ENCODE measurements at places on chromosomes 16 and 17.
A peak's percentile ranks its signal among the peaks of the same experiment; 100 is the strongest.

- no peak for DNase-seq
These were observed 23.1 kb downstream of the RAB11FIP4 start for GRCh38 chr17:31414550-31414918.

- DNase-seq: peak; percentile 95
These were observed 32.1 kb downstream of the IST1 start for GRCh38 chr16:71927383-71927782.

GRCh38 chr17:11539637-11540036 is 58.6 kb upstream of the DNAH9 start:
- no peak for DNase-seq

DNA sequence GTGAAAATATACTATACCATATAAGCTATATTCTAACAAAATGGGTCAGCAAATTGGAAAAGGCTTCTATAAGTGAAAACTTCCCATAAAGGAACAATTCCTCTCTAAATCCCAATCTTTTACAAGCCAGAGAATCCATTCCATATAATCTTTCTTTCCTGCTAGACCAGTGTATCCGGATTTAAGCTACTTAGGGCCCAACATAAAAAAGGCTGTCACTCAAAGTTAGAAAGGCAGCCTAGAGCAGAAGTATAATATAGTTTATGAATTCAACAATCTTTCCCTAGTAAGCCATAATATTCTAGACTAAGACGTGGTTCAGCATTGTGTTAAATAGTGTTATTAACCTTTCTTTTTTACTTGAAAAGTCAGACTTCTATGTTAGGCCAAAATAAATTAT is 93.0 kb downstream of the SKAP1 start:
- DNase-seq: no peak

DNA sequence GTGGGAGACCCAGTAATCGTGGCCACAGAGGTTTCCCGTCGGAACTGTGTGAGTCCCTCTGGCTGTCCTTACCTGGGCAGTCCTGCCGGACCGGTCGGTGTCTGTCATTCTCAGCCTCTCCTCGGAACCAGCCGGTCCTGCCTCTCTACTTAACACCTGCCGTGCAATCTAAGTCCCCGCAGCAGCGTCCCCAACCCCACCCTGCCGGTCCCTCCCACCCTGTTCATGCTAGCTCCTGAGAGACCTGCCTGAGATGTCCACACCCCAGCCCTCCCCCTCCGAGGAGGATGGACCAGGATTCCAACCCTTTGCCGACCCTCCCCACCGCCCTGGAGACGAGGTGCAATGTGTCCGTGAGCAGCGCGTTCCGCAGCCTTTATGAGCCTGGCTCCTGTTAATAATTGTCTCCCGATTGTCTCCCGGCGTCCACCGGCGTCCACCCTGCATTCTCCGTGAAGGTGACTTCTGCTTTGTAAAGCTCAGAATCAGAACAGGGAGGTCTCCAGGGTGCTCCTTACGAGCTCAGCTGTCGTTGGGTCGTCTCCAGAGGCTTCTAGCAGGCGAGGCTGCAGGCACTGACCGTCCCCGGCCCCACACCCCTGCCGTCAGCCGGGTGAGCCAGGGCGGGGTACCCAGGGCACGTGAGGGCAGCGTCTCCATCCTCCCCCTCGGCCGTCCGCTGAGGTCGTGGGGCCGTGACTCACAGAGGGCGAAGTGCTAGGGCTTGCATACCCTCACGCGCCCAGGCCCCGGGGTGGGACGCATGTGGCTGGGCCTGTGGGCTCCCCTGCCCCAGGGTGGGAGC is 10.1 kb downstream of the METRNL start:
- DNase-seq: no peak

GRCh38 chr17:82807562-82807961 is 32.3 kb downstream of the ZNF750 start:
- DNase-seq: no peak

GRCh38 chr16:30604316-30604947 is 5.8 kb downstream of the ZNF689 start:
- no peak for DNase-seq

- DNase-seq: peak; percentile 8
These were observed 104.4 kb downstream of the IRX5 start for GRCh38 chr16:55035029-55035428.

DNA sequence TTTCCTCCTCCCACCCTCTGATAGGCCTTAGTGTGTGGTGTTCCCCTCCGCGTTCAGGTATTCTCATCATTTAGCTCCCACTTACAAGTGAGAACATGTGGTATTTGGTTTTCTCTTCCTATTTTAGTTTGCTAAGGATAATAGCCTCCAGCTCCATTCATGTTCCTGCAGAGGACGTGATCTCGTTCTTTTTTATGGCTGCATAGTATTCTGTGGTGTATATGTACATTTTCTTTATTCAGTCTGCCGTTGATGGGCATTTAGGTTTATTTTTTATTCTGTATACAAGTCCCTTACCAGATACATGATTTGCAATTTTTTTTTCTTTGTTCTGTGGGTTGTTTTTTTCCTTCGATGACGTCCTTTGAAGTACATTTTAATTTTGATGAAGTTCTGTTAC is 18.8 kb upstream of the CDK5R1 start:
- DNase-seq: no peak

DNA sequence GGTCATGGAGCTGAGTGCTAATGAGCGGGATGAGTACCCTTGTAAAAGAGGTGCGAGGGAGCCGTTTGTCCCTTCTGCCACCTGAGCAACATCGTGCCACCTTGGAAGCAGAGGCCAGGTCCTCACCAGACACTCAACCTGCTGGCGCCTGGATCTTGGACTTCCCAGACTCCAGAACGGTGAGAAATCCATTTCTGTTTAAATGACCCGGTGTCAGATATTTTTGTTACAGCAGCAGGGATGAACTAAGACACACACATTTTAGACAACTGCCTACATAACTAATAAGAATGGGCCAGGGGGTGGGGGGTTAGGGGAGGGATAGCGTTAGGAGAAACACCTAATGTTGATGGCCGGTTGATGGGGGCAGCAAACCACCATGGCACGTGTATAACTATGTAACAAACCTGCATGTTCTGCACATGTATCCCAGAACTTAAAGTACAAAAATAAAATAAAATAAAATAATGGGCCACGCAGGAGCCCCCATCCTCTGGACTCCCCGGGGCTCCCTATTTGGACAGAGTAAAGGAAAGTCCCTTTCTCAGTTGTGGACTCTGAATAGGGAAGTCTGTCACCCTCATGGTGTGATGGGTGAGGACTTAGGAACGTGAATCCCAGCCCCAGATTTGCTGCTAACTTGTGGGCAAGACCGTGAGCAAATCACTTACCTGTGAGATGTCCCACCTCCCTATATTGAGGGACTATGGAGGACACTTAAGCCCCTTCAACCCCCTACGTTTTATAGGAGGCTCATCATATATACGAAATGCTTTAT is 60.6 kb upstream of the DNAH17 start:
- DNase-seq: no peak

GRCh38 chr17:77423589-77424451 is 283.1 kb downstream of the SEC14L1 start:
- peak; percentile 94 for DNase-seq

DNA sequence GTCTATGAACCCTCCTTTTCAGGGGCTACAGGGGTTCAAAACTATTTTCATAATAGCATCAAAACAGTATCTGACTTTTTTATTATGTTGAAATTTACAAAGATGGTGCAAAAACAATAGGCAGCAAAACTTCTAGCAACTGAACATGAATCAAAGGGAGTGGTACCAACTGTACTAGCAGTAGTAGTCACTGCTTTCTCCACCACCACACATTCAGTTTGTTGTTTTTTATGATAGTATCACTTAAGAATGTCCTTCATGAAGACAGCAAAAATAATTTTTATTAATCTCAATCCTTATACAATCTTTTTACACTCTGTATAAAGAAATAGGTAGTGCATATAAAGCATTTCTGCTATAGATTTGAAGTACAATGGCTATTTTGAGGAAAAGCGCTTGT is 47.6 kb downstream of the MED13 start:
- DNase-seq: peak; percentile 10

DNA sequence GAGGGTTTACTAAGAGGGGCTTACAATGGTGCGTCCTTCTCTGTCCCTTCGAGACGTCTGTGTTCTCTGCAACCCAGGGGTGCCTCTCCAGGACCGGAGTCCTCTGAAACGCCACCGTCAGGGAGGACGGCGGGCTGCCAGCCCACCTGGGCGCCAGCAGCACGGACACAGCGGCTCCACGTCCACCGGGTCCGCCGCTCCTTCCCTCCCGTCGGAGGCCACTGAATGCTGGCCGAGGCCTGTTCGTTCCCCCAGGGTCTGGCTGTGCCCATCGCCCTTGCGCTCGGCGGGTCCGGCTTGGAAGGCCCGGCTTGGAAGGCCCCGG is 403 bp downstream of the TEPSIN start:
- no peak for DNase-seq

- DNase-seq: peak; percentile 21
These were observed 103.4 kb downstream of the ZNF778 start for GRCh38 chr16:89320782-89321501.

- DNase-seq: no peak
These were observed 136.2 kb upstream of the AXIN2 start for GRCh38 chr17:65697661-65698060.

GRCh38 chr16:11681556-11681955 is 13.3 kb downstream of the SNN start:
- DNase-seq: no peak

DNA sequence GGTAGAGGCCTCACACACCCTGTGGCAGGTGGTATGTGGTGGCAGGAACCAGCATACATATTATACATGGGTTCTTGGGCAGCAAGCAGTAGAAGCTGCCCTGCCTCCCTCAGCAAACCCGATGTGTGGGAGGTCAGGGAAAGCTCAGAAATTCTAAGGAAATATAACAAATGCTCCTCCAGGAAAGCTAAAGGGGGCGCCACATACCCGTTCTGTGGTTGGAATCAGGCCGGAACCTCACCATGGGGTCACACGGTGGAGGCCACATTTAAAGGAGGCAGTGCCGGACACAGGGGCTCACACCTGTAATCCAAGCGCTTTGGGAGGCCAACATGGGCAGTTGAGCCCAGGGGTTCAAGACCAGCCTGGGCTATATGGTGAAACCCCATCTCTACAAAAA is 12.4 kb upstream of the KATNB1 start:
- DNase-seq: no peak

DNA sequence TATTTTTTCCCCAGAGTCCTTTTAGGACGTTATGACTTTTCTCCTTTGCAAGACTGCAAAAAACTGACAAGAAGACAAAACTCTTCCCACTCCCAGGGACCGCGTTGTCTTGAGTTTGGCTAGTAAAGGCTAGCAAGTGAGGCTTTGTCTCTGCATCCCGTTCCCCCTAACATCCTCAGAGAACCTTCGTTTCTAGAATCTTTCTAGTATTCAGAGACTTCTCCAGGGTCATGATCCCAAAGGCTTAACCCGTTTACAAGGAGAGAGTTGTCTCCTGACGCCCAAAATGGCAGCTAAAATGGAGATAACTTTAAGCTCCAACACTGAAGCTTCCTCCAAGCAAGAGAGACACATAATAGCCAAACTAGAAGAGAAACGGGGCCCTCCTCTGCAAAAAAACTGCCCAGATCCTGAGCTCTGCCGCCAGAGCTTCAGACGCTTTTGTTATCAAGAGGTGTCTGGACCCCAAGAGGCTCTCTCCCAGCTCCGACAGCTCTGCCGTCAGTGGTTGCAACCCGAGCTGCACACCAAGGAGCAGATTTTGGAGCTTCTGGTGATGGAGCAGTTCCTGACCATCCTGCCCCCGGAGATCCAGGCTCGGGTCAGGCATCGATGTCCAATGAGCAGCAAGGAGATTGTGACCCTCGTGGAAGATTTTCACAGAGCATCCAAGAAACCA is 843 bp downstream of the ZNF174 start:
- DNase-seq: peak; percentile 21

- DNase-seq: peak; percentile 17
These were observed 370.8 kb upstream of the ZFHX3 start for GRCh38 chr16:73418691-73419090.

DNA sequence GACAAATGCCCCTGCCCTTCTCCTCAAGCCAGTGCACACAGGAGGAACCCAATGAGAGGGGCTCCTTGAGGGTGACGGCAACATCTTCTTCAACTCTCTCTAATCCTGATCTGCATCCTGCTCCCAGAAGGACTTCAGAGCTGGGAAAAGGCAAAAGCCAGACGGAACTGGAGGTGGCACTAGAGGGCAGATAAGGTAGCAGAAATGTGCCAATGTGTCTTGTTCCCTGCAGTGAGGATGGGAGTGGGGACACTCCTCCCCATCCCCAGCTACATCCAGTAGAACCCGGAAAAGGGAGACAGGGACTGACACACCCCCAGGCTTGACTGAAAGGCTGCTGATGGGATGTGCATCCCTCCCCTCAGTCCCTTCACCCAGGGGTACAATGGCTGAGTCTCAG is 28.5 kb downstream of the SRCIN1 start:
- no peak for DNase-seq

GRCh38 chr16:86826941-86827340 is 248.6 kb downstream of the FOXL1 start:
- DNase-seq: peak; percentile 32

Data from fibroblast of skin of right quadriceps (primary cell).